ENCODE measurements at places on chromosomes 5 and 9.

GRCh38 chr5:472076-472655, 29.2 kb downstream of the EXOC3 start:
- peak; percentile 58 for DNase-seq

DNA sequence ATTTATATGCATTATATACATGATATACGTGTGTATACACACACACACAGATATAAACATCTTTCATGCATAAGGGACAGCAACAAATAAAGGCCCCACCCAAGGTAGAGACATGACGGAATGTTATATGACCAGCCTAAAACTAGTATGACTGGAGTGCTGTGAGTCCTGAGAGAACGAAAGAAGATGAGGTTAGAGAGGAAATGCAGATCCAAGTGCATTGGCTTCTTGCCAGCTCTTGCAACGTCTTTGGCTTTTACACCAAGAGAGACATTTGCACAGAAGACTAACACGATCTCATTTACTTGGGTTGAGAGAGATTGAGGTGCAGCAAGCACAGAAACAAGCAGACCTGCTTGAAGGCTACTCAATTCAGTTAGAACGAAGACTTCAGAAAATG, 23.0 kb downstream of the CDH10 start:
- peak; percentile 78 for DNase-seq

GRCh38 chr5:102700916-102701315, 54.2 kb upstream of the PAM start:
- no peak for DNase-seq

DNA sequence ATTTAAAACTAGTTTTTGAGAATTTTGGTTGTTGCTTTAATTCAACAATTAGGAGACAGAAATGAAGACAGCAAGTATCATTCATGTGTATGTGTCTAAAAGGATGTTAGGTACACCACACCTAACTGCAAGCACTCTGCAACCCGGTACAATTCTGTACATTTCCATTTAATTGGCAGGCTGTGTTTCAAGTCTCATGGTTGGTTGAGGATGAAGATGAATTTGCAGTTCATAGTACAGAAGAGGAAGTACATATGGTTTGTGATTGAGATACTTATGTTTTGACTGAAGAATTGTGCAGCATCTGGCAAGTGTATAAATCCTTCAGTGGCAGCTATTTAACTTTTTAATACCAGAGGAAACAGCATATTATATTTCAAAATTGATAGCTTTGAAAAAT, 628.7 kb upstream of the ZNF608 start:
- DNase-seq: peak; percentile 91

- no peak for DNase-seq
Observed at GRCh38 chr9:100577776-100578448, at the start of gene CAVIN4. Gene CAVIN4, plus strand, starts transcription at chr9:100578079. Its CDS starts 65 bp downstream, at chr9:100578144.

GRCh38 chr5:7190712-7191250, 205.2 kb upstream of the ADCY2 start:
- no peak for DNase-seq

- DNase-seq: no peak
Observed at GRCh38 chr5:10647640-10648039, 83.8 kb downstream of the ANKRD33B start.

DNA sequence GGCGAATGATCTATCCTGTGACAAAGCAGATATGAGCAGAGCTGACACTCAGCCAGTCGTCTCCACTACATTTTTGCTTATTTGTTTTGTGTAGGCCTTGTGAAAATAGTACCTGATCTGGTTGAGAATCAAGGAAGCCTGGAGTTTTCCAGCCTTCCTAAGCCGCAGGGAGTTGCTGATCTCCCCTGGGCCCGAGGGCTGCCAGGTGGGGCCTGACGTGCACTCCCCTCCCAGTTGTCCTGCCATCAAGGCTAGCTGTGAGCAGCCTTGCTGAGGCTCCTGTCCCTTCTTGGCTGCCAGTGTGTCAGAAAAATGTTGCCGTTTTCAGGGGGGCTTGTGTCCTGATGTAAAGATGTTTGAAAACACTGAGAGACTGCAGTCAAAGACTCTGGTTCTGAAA, 102.4 kb downstream of the SMARCA2 start:
- no peak for DNase-seq

DNA sequence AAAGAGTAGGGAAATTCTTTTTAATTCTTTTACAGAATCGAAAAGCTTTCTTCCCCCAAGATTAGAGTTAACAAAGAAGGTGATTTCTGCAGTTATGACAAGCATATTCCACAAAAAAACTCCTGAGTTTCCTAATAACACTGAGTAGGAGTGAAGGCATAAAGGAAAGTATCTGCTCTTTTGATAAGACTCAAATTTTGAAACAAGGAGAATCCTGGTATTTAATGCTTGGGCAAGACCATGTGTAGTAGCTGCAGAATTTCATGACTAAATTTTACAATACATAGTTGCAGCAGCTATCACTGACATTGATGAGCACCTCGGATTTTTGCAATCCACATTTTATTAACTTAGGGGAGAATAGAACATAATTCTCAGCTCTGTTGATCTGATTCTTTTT, 92.6 kb downstream of the MARCHF3 start:
- no peak for DNase-seq

DNA sequence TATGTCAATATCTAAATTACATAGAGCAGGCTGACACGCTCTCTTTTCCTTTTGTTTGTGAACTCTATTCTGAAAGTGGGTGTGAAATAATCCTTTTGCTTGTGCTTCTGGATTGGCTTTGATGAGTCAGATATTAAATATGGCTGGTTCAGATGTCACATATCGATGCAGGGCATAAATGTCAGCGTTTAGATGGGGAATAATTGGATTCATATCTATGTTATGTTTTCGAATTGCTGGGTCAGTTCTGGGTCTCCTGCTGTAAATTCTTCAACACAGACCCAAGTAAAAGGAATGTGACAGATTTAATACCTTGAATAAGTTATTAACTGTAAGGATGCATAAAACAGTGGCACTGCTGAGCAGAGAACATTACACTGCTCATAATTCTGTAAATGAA, 118.7 kb upstream of the SNX2 start:
- DNase-seq: no peak

GRCh38 chr5:59724482-59725391, 168.8 kb downstream of the PDE4D start:
- DNase-seq: peak; percentile 62

DNA sequence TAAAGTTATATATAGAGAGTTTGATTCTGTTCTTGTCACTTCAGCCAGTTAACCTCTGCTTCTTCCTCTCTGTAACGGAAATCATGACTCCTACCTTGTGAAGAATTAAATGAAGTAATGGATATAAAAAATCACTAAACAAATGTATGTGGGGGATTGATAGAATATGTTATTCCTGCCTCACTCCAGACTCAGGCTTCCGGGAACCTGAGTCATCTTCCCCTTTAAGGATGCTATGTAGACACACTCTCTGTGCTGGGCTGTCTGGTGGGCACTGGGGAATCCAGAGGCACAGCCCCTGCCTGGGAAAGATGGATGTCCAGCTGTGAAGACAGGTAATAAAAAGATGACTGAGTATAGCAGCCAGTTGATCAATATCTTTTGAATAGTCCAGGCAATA, 77.4 kb downstream of the ZNF618 start:
- DNase-seq: no peak

DNA sequence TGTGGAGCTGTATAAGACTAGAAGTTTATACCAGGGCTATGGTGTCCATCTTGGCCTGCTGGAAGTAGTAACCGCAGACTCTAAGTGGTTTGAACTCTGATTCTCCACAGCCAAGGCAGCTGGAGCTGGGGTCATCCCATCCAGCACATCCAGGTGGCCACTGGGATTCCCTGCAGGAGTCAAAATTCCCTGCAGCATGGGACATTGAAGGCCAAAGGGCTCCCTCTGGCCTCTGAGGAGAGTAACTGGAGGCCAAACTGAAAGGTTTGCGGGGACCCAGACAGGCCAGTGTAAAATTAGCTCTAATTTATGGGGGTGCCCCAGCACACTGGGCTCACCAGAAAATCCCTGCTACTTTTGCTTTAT, 12.2 kb upstream of the PRXL2C start:
- no peak for DNase-seq

- DNase-seq: peak; percentile 74
Observed at GRCh38 chr5:104612005-104612404, 1049.4 kb upstream of the NUDT12 start.

DNA sequence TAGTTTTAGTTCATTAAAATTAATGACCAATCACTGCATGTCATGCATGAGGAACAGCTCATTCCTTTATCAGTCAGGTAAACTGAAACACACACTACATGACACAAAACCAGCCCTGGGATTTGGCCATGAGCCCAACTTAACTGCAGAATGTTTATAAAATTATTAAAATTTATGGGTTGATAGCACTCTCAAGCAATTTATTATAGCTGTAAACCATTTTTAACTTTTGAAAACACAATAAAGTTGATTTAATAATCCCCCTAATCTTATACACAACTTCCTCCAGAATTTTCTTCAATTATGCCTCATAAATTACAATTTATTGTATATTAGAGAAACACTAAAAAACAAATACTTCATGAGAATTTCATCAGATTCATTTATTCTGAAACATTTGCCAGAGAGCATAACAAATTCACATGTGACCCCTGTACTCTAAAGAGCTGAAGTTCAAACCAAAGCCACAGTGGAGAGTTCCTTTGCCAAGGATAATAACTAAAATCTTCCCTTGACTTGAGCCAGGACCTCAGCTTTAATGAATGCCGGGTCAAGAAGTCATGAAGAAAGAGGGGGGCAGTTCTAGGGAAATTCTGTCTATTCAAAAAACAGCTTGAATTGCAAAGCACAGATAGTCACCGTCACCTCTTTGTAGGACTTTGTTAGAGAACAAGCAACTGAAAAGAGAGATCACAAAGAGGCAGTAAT, 763.7 kb upstream of the GRAMD2B start:
- no peak for DNase-seq

DNA sequence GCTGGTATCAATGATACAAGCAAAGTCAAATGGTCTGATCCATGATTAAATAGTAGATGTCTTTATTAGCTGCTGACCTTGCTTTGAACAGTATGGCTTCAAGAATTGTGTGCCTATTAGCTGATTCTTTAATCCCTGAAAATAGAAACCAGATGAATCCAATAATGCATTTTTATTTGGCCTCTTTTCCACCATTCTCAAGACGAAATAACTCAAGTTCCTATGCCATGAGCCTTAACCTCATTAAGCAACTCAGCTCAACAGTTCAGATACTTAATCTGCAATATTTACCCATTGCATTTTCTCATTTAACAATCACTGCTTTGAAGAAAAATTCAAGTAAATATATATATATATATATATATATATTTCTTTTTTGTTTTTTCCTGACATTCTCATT, 588.6 kb upstream of the MEF2C start:
- no peak for DNase-seq

GRCh38 chr5:103433211-103433610, 129.4 kb downstream of the NUDT12 start:
- DNase-seq: no peak

DNA sequence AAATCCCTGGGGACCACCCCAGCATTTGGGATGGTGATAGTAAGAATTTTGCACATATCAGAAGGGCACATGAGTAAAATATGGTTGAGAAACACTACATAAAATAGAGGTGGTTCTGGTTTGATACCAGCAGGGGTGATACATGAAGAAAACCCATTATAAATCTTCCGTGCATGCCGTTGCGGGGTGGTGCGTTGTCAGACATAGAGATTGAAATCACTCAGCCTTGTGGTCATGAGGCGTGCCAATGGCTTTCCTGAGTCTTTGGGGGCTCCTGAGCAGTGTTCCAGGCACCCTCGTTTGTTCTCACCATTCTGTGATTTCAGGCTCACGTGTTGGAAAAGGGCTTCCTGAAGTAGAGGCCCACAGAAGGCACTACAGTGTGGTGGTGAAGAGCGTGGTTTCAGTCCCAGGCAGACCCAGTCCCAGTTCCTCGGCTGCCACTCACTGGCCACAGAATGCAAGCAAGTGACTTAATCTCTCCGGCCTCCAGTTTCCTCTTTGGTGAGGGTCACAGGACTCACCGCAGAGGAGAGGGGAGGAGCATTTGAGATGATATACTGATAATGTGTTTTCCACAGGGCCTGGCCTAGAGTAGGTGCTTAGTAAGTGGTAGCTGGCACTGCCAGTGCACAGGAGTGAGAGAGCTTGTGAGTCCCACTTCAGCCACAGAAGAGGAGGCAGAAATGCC, 20.5 kb upstream of the GLRX start:
- DNase-seq: peak; percentile 13

GRCh38 chr9:36169166-36169565, at the start of gene CCIN:
Gene CCIN, plus strand, starts transcription at chr9:36169388. Its CDS starts 115 bp downstream, at chr9:36169503.
- no peak for DNase-seq

DNA sequence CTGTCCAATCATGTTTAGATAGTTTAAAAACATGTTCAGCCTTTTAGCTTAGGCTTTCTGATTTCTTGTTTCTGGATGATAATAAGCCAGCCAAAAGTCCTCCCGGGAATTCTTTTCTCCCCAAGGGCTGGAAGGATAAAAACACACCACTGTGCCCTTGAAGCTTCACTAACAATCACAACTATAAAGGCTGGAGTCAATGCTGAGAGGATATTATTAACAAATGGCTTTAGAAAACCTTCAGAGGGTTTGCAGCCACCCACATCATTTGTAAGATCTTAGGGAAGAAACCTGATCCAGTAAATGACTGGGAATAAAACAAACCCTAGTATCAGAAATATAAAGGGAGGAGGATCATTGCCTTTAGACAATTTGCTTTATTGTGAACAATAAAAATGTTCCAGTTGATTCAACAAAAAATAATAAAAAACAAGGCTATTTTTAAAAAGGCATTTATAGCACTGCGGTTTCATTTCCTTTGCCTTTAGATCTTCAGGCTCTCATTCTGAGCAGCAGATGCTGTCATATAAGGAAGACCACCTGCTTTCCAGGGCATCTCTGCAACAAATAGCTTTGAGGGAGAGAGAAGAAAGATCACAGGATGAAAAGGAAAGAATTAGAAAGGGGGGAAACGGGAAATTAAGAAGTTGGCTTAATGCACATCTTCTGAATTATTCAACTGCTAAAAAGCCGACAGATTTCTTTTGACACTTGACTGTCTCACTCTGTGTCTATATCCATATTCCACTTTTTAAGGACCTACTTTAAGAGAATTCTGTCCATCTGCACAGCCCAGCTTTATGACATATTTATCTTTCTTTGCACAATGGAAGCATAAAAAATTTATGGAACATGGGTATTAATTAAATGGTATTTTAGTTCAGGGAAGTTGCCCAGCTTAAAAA, 277.2 kb upstream of the SLC24A2 start:
- peak; percentile 41 for DNase-seq

DNA sequence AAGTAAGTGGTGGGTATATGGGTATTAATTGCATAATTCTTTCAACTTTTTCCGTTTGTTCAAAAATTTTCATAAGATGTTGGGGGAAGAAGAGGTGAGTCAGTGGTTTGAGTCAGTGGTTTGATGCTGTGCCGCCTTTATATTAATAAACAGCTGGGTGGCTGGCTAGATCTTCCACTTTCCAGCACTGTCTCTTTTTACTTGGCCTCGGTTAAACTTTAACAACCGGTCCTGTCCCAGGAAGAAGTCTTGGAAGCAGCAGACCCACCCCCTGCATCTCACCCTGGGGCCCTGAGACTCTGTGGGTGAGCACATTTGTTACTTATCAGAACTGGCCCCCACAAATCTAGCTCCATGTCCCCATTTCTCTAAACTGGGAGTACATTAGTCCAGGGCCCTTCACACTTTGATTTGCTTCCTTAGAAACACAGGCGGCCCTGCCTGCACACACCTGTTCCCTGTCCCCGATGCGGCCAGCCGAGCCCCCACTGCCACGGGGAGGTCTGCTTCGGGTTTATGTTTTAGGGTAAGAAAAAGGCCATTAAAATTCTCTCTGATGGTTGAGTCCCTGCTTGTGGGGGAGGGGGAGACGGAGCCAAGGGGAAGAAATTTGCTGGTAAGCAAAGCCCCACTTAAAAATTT, 90.7 kb downstream of the PTCH1 start:
- peak; percentile 38 for DNase-seq

Data from NCI-H524 (cell line).